ENCODE measurements at places on chromosomes 6 and 20.

GRCh38 chr20:64142590-64142989 lies 21.7 kb upstream of the MYT1 start:
- DNase-seq: peak; percentile 97

- no peak for DNase-seq
Measured at GRCh38 chr6:14109411-14109826, 8.2 kb upstream of the CD83 start.

GRCh38 chr20:29419378-29419777 lies 1838.1 kb upstream of the DEFB115 start:
- no peak for DNase-seq

DNA sequence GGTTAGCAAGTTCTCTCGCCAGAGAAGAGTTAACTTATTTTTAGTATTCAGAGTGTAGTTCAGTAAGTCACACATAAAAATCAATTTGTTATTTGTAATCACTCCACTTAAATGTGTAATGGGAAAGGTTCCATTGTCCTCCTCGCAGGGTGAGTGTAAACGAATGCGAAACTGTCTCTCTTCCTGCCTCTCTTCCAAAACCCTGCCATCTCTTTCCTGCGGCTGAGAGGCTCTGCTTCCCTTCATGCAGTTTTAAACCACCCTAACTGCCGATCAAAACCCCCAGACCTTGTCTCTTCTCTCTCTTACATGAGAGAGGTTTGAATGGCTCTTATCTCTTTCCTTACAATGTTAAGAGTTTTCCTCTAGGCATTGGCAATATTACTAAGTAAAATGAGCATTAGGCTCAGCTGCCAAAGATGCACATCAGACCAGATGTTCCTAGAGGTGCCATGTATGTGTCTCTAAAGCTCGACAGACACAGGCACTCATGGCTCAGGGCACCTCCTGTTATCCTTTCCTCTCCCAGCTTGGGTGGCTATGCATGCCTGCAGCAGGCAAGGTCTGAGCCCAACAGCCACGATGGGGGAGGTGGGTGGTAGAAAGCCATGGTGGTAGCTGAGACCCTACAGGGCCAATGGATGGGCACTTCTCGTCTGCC lies 91.2 kb downstream of the JARID2 start:
- no peak for DNase-seq

DNA sequence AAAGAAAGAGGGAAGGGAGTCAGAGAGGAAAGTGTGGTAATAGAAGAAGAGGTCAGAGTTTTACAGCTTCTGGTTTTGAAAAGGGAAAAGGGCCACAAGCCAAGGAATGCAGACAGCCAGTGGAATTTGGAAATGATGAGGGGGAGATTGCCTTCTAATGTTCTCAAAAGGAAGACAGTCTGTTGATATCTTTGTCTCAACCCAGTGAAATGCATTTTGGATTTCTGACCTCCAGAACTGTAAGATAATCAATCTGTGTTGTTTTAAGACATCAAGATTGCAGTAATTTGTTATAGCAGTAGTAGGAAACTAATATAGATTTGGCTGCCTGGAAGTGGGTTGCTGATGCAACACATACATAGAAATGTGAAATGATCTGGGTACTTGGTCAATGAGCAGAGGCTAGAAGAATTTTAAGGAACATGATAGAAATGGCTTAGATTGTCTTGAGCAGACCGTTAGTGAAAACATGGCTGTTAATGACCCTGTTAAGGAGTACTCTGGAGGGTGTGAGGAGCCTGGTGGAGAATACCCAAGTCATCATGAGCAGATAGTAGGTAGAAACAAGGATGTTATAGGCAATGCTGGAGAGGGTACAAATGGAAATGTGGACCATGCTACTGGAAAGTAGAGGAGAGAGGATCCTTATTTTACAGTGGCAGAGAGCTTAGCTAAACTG lies 255.8 kb upstream of the RAB32 start:
- no peak for DNase-seq

- DNase-seq: no peak
Measured at GRCh38 chr6:149147195-149147594, 170.3 kb upstream of the TAB2 start.

All from DMS79 (cell line).